ENCODE measurements at places on chromosomes 2 and 18.

- DNase-seq, result no peak
These were observed 14.7 kb downstream of the WNT10A start for GRCh38 chr2:218895326-218895725.

GRCh38 chr2:37441055-37441454, 96.6 kb downstream of the QPCT start:
- no peak for DNase-seq

GRCh38 chr2:152550386-152550785, 166.9 kb downstream of the PRPF40A start:
- no peak for DNase-seq

DNA sequence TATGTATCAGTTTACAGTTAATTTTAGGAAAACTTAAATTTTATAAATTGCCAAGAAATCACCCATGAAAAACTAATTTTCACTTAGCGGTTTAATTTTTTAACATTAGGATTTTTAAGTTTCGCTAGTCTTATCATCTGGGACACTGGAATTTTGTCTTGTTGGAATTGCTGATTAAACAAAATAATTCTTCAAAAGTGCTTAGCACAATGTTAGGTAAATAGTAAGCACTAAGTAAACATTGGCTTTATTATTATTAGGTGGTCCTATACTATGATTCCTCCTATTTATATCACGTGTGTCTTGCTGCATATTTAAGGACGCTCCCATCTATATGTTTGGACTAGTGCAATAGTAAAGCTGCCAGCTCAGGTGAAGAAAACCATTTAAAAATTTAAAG, 54.6 kb upstream of the MAP4K3 start:
- DNase-seq, result no peak

GRCh38 chr2:25724756-25725155, 51.4 kb upstream of the DTNB start:
- no peak for DNase-seq

DNA sequence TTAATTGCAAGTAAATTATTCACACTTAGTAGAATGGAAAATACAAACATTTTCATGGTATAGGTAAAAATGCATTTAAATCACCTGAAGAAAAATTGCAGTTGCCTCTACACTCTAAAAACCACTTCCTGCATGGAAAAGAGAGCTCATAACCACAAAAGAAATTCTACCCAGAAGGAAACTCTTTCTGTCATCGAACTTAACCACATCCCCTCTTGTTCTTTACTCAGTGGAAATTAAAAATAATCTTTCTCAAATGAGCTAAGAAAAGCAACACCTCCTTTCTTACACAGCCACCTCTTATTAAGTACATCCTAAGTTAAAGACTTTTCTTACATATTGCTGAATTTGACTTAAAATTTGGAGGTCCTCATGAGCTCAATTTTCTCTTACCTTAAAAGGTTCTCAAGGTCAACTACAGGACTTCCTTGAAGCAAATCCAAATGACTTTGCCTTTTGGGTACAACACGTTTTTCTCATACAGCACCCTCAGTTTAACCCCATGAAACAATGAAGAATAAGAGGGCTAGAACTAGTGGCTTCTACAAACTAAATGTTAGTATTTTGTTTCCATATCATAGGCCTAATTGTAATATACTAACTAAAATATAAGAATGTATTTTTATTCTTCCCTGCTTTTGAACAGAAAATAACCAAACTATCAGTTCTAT, 109.1 kb upstream of the CRIM1 start:
- no peak for DNase-seq

- DNase-seq, result no peak
These were observed 240.6 kb upstream of the CXCR4 start for GRCh38 chr2:136358576-136358975.

DNA sequence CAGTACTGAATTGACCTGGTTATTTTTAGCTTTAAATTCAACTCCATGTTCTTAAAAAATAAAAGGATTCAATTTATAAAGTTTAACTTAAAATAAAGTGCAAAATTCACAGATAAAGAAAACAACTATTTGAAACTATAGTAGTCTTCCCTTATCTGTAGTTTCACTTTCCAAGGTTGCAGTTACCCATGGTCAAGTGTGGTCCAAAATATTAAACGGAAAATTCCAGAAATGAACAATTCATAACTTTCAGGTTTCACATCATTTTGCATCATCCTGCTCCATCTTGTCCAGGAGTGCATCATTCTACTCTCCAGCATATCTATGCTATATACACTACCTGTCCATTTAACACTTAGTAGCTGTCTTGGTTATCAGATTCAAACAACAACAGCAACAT, 54.5 kb upstream of the ZNF804A start:
- no peak for DNase-seq

- peak; percentile 58 for DNase-seq
These were observed 17.7 kb downstream of the EIF4E2 start for GRCh38 chr2:232568161-232568560.

DNA sequence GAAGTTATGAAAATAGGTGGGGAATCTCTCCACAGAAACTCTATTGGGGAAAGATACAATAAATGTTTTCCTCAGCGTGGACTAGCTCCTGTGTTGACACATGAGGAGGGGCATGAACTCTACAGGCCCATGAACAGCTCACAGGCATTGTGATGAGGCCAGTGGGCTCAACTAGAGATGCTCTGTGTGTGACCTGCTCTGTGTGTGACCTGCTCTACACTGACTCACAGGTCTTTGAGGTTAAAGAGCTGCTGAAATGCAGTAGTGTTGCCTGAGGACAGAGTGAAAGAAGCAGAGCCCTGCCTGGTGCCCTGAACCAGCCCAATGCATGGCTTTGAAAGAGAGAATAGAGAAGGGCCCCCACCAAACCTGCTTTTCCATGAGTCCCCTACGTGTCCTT, 117.6 kb downstream of the MCFD2 start:
- DNase-seq, result no peak

- no peak for DNase-seq
These were observed 37.5 kb downstream of the STAT1 start for GRCh38 chr2:190976521-190976920.

DNA sequence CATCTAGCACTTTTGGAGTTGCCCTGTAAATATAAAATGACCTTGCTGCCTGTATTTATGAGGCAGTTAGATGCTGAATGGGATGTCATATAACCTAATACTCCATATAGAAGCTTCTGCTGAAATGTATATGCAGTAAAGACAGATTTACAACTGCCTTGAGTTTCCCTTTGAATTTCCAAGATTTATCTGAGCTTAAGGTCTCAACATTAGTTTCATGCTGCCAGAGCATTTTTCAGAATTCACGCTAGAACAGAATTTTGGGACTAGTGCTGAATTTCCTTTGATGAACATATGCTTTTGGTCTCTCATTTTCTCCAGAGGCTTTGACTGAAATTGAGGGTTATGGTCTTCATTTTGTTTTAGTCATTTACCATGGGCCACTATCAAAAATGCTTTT, 254.7 kb upstream of the FANCL start:
- no peak for DNase-seq

- no peak for DNase-seq
These were observed 11.0 kb downstream of the ZNF407 start for GRCh38 chr18:74608681-74609080.

- no peak for DNase-seq
These were observed 116.7 kb downstream of the PID1 start for GRCh38 chr2:229154381-229154780.

DNA sequence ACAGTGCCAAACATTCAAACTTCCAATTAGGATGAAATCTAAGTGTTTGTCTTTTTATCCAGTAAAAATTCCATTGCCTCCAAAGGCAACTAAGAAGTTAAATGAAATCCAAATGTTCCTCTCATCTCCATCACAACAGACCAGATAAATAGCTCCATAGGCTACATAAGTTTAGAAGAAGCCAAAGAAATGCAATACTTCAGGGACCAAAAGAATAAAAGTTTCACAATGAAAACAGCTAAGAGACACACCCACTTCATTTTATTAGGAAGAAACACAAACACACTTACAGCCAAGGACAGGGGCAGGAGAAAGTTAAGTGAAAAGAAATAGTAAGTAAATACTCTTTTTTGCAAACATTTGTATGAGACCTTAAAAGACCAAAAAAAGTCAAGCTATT, 88.5 kb upstream of the CCDC150 start:
- no peak for DNase-seq

DNA sequence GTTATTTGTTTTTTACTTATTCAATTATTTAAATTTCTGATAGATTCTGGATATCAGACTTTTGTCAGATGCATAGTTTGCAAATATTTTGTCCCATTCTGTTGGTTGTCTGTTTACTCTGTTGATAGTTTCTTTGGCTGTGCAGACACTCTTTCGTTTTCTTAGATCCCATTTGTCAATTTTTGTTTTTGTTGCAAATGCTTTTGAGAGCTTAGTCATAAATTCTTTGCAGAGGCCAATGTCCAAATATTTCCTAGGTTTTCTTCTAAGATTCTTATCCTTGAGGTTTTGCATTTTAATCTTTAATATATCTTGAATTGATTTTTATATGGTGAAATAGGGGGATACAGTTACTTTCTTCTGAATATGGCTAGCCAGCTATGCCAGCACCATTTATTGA, 112.7 kb upstream of the SESTD1 start:
- no peak for DNase-seq

DNA sequence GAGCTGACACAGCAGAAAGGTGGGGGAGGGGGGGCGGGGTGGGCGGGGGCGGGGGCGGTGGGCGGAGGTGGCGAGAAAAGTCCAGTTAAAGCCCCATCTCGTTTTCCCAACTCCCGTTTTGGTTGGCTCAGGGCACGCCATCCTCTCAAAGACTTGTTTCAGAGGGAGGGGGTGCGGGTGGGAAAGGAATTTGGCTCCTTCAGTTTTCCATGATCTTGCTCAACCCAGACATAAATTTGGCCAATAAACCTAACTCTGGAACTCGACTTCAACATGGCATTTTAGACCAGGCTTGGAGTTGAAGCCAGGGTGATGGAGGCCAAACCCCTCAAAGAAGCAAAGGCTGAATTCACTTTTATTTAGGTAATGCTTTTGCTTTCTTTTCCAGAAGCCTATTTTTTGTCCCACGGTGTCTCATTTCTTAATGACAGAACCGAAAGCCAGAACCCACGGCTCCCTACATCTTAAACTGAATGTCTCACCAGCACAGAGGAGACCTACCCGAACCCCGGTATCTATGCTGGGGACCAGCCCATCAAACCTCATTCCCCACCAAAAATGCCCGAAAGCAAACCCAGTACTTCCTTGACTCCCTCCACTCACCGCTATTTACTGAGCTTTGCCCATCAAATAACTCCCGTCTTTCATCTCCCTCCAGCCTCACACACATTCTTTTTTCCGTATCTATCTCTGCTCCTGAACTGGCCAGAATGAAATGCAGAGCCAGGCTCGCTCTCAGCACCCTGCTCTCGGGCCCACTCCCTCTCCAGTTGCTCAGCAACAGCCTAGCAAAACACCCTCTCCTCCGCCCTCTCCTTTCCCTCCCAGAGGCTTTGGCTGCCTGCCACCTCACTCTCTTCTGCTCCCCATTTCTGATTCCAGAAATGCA, 4.3 kb downstream of the IGFBP5 start:
- DNase-seq, result no peak

GRCh38 chr2:216678813-216679657, 16.3 kb downstream of the IGFBP5 start:
- no peak for DNase-seq

DNA sequence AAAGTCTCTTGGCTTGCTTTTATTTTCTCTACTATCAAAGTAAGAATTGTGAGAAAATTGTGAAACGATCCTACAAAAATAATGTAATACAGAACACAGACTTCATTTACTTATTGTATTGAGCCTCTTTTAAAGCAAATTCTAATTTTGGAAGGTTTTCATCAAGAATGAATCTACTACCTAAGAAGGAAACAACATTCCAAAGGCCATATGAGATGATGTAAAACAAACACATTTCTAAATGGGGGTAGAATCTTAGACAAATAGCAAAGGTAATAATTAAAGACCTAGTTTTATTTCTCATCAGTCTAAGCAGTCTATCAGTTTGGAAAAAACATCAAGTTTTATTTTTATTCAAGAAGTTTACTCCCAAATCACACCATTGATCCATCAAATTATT, 20.6 kb downstream of the FN1 start:
- DNase-seq, result no peak

GRCh38 chr2:43041173-43041591, 185.2 kb downstream of the ZFP36L2 start:
- DNase-seq, result no peak

- DNase-seq, result no peak
These were observed 269.3 kb upstream of the NCKAP5 start for GRCh38 chr2:133837441-133838094.

- no peak for DNase-seq
These were observed 70.3 kb upstream of the DOCK10 start for GRCh38 chr2:225112362-225113126.

DNA sequence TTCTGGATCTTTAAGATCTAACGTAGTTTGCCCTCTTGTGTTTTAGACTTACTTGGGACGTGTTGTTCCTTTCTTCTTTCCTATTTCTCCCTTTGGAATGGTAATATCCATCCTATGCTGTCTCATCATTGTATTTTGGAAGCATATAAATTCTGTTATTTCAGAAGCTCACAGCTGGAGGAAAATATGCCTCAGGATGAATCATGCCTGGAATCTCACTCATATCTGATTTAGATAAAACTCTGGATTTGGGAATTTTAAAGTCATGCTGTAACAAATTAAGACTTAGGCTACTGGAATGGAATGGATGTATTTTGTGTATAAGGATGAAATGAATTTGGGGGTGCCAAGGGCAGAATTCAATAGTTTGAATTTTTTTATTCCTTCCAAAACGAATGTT, 245.2 kb upstream of the GULP1 start:
- no peak for DNase-seq

DNA sequence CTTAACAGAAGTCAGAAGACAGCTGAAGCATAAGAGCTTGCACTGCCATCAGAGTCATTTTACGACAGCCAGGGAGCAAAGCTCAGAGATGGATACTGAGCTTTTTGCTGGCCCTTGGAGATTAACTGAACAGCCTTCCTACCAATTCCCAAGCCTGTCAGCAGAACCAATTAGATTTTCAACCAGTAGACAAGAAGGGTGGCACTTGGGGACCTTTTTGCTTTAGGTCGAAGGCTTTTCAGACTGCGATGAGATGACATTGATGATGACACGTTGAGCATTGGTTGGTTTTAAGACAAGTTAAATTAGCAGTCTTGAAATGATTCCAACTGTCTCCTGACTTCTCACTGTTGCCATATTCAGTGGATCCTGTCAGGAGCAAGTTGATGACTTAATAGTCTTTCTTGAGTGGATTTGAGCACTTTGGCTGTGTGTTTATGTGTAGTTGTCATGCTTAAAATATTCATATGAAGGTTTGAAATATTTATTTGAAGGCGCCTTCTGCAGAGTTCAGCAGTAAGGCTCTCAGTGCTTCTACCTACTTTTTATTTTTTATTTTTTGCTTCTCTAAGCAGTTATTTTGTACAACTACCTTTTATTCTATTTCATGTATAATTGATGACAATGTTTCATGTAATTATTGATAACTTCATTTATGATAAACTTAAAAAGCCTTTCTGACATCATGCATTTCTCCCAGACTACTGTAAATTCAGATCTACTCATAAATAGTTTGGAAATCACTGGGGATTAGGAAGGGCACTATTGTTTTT, 256.7 kb downstream of the CAMKMT start:
- no peak for DNase-seq
